Esophagus muscularis mucosa (tissue), 4 donors: ENCODE measurements at places on chromosomes 1 and 21. TPM values are rescaled to one million over a fixed set of nuclear protein-coding genes. Genes with fewer than 3 reads are reported as not detected.

Gene C4BPB
- 0.34 TPM for total RNA-seq

Gene VPS45
- 47.3 TPM for total RNA-seq

Gene SPATA21
- not detected for total RNA-seq

DNA sequence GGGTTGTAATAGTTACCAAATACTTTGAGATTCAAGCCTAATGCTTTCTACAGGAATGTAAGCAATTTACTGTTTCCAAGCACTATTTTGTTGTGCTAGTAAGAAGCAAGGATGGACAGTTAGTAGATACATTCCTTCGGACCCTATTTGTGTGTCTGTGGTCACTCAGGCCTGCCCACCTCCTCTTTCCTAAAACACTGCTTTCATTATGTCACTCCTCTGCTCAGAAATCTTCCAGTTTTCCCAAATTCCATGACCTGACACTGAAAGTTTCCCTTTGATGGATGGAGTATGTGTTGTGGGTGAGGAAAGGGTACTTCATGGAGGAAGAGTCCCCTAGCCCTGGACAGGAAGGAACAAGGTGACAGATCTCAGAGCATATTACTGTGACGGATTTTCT, 141.1 kb downstream of the DISP1 start:
- peaks cover 48% of the 10 kb centered on the region for H3K4me1 ChIP-seq
- DNase-seq = no peak
- no peaks in the 10 kb centered on the region for H3K36me3 ChIP-seq
- no peak overlapping the region for H3K4me3 ChIP-seq
- no peaks in the 10 kb centered on the region for H3K27me3 ChIP-seq

DNA sequence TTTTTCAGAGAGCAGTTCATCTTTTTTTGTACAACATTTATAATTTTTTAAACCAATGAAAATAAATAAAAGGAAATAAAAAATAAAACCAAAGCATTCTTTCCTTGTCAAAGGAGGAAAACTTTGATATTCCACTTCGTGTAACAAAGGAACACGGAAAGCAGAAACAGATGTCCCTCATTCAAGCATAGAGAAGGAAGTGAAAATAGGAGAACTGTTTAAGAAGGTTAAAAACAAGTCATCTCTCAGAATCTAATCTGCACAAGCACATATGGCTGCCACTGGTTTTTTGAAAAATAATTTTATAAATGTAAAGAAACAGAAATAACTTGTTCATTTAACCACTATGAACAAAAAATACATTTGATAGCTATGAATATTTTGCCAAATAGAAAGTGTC, 35.9 kb upstream of the ZNF644 start:
- no peak overlapping the region for H3K27ac ChIP-seq
- no peaks in the 10 kb centered on the region for H3K36me3 ChIP-seq
- no peaks in the 10 kb centered on the region for H3K27me3 ChIP-seq
- DNase-seq = no peak
- no peak overlapping the region for H3K4me3 ChIP-seq

- no peak overlapping the region for H3K27ac ChIP-seq
- DNase-seq = no peak
- H3K4me3 ChIP-seq = no peak overlapping the region
- no peaks in the 10 kb centered on the region for H3K36me3 ChIP-seq
- no peaks in the 10 kb centered on the region for H3K27me3 ChIP-seq
Observed at GRCh38 chr1:191839891-191840290, 318.4 kb upstream of the RGS18 start.
